ENCODE measurements at places on chromosomes 5 and 9. TPM values are rescaled to one million over a fixed set of nuclear protein-coding genes. Genes with fewer than 3 reads are reported as not detected.

Gene PCDHGA7
- total RNA-seq = not detected

Gene PCDHB14
- not detected for total RNA-seq

Gene PJA2
- 92.9 TPM for total RNA-seq

Gene TSLP
- total RNA-seq = not detected

Gene BRD9
- 109 TPM for total RNA-seq

DNA sequence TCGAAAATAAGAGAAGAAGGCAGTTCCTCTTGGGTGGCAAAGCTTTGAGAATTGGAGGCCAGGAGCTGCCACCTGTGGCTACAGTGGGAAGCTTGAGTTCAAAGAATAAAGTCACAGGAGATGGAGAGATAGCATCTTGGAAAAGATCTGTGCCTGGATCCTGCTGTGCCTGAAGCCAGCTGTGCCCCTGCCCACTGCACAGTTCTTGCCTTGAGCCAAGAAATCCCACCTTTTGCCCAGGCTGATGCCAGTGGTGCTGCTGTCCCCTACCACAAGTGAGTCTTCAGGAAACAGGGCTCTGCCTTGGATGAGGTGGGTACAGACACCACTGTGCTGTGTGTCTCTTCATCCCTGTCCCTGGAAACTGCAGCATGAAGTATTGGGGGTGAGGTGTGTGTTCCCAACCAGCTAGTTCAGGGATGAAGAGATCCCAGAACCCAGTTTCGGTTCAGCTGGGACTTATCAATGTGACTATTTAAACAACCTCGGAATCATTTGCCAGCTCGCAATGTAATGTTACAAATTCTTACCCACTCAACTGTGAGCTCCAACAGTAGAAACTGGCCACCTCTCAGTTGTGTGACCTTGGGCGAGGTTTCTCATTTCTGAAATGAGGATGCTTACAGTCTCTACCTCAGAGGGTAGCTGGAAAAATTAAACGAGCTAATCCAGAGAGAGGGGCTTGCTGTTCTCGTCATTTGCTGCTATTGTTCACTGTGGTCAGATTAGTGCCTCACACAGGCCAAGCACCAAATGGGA lies 5.9 kb downstream of the IER5L start:
- no peak for DNase-seq

DNA sequence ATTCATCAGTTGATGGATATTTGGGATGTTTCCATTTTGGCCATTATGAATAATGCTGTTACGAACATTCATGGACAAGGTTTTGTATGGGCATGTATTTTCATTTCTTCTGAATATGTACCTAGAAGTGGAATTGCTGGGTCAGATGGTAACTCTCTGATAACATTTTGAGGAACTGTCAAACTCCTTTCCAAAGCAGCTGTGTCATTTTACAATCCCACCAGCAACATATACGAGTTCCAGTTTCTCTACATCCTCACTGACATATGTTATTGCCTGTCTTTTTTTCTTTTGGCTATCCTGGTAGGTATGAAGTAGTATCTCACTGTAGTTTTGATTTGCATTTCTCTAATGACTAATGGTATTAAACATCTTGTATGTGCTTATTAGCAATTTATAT lies 86.7 kb downstream of the PRKACG start:
- no peak for DNase-seq

DNA sequence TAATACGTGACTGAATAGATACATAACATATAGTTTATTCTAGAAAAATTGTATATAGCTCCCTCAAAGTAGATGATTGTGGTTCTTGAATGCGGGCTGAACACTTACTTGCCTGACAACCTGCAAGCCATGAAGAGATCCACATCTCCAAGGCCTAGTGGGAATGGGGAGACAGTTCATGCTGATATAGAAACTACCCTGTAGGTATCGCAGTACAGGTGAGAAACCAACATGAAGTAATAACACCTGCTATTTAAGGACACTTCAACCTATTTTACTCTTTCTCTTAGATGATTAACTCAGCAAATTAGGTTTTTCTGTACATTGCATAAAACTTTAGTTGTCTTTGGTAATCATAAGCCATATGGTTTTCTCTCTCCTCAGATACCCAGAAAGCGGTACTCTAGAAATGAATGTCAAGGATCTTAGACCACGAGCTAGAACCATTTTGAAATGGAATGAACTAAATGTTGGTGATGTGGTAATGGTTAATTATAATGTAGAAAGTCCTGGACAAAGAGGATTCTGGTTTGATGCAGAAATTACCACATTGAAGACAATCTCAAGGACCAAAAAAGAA lies 47.3 kb downstream of the UHRF2 start:
- DNase-seq = no peak

DNA sequence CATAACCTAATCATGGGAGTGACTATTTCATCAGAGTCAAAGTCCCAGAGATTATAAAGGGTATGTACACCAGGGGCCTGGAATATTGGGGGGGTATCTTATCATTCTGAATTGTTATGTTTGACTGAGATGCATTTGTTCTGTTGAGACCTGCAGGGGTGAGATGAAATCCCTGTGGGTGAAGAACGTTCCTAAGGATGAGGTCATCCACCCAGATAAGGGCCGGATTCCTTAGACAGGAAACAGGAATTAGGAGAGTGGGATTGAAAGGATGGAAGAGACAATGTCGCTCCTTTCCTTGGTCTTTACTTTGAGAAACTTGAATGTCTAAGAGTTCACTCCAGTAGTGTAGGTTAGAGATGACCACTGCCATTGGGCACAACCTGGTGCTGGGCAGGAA lies 54.7 kb downstream of the GAS1 start:
- no peak for DNase-seq

DNA sequence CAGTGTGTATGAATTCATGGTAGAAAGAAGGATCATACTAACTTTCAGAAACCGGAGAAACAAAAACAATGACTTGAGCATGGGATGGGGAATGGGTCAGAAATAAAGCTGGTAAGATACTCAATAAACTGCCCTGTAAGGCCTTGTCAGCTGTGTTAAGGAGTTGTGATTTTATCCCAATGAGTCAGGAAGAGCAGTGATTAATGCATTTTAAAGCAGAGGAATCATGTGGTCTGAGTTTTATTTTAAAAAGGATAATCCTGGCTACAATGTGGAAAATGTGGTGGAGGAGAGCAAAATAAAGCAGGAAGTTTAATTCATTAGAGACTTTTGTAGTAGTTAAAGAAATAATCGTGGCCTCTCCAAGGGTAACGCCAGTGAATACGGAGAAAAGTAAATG lies 28.7 kb downstream of the DHX29 start:
- no peak for DNase-seq

- DNase-seq = no peak
Observed at GRCh38 chr5:128534726-128535125, 3.3 kb downstream of the FBN2 start.

DNA sequence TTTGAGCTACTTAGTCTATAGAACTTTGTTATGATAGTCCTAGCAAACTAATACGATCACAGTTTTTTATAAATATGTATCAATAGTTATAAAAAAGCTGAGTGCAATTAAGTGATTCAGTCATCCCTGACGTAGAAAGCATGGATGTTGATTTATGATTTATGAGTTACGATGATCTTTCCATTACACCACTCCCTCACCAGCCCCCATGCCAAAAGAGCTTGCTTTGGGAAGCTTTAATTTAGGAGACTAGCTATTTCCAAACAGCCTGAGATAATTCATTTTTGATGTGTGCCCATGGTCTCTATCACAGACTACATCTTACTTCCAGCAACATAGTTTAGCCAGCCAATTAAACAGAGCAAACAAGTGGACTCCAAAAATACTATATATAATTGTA lies 256.8 kb downstream of the GABRG2 start:
- DNase-seq = no peak

DNA sequence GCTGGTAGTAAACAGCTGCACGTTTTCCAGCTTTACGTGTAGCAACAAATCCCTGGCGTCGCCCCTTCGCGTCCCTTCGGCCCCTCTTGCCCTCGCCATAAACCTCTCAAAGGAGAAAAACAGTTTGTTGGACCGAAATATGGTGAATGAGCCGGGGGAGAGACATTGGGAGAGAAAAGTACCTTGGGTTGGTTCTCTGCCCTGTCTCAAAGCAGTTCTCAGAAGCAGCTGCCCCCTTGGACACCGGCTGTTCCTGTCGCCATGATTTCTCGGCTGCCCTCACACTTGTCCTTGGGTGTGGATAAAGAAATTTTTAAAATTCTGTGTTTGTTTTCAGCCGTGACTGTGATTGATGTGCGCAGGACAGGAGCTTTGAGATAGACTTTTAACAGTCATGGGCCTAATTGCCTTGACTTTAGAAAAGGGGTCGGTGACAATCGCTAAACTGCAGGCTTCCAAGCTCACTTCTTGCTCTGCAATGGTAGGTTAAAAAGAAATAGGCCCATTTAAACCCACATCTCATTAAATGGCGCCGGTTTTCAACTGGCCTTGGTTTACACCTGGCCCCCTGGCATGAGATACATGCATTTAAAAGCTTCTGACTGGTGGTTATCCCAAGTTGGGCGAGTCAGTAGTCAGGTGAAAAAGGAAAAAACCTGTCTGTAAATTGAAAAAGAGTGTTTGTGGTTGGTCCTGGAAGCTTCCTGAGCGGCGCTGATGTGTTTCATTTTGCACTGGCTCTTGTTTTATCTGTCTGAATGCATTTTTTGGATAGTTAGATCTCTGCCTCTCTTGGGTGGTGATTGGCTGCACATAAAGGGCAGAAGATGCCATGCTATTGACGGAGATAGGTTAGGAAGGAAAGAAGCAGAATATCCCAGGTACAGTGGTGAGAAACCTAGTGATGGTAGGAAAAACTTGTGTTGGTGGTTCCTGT lies 983 bp downstream of the RCL1 start:
- DNase-seq = no peak

- DNase-seq = no peak
Observed at GRCh38 chr5:116905885-116906284, 331.3 kb upstream of the SEMA6A start.

GRCh38 chr5:151627650-151628049 lies 36.5 kb upstream of the FAT2 start:
- DNase-seq = no peak

DNA sequence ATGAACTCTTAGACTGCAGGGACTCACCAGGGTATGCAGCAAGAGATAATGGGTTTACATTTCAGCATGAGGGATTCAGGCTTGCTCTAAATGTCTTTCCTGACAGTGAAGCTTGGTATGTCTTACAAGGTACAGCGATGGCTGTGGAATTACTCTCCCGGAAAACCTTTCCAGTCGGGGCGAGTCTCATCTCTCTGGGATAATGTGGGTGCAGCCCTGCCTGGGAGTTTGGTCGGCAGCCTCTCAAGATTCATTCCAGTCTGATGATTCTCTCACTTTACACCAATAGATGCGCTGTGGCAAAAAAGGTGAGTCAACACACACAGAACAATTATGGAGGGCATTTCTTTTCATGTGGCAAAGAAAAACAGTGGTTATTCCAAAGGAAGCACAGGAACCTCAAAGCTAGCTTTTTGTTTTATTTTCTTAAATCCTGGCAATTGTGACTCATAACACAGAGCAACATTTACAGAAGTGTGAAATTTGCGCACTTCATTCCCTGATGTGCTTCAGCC lies 190.3 kb downstream of the DCP2 start:
- DNase-seq = no peak

- no peak for DNase-seq
Observed at GRCh38 chr5:32827981-32828380, 116.9 kb downstream of the NPR3 start.

GRCh38 chr9:105219291-105219805 lies 25.1 kb upstream of the SLC44A1 start:
- DNase-seq = no peak

GRCh38 chr5:149526845-149527590 lies 24.2 kb downstream of the CSNK1A1 start:
- DNase-seq = no peak

DNA sequence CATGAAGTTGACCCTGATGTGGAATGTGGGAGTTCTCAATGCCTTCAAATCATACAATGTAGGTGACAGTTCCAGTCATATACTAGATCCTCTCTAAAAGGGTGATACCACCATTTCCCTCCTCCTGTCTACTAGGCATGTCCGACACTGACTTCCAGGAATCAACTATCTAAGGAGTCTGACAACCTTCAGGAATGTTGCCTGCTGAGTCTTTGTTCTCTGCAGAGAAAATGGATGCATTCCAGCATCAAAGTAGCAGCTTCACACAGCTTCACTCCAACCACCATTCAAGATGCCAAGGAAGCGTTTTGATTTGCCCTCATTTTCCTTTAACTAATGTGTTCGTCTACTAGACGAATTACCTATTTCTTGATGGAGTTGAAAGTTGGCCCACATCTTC lies 530.2 kb downstream of the EBF1 start:
- DNase-seq = no peak

DNA sequence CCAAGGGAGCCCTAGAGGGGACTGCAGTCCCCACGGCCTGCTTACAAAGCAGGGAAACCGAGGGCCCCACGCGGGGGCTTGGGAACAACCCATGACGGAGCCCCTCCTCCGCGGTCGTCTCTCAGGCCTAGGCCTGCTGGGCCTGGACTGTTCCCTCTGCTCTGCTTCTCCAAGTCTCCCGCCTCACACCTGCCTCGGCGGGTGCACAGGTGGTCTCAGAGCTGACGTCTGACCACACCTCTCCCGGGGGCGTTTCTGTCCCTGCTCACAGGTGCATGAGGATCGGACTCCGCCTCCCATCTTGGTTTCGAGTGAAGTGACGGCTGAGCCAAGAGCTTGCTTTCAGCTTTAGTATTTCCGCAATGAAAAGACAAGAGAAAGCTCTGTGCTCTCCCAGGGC lies 72.1 kb downstream of the MRPL36 start:
- DNase-seq = no peak

DNA sequence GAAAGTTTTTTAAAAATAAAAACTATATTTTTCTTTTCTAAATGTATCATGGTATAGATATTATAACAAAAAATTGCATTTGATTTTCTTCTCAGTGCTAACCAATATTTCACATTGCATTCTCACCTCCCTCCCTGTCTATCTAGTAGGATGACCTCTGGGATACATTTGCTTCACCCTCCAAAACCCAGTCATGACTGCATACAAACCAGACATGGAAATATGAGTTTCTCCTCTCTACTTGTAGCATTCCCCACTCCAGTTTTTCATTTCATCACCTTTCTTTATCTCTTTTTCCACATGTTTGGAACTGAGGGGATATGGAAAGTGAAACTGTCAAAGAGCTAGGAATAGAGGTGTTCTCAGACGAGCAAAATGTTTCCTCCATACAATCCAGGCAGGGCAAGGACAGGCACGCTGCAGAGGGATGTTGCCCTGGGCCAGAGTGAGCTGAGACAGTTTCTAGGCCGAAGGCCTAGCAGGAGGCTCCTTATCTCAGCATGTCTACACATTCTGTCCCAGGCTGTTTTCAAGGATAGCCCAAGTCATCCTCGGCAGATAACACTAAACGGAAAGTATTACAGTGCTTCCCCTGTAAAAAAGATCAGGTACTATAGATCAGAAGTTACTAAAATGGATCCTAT lies 46.7 kb downstream of the MEF2C start:
- DNase-seq = no peak

GRCh38 chr9:83219924-83220438 lies 157.0 kb upstream of the RASEF start:
- no peak for DNase-seq

All from CD4-positive, alpha-beta T cell (primary cell).